ENCODE measurements at places on chromosomes 3 and 15.

DNA sequence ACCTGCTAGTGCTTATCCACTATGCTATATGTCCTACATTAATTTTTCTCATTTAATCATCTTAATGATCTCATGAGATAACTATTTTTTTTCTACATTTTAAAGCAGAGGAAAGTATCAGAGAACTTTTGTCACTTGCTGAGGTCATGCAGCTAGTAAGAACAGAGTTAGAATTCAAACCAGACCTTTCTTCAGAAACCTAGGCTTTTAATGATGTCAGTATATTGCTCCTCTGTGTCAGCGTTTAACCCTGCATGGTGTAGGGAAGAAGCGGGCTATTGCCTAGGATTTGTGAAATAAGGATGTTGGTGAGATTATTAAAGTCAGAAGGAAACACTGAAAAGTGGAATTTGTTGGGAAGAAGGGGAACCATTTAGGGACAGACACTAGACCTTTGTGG is 121.2 kb downstream of the AKAP13 start:
- DNase-seq = no peak

DNA sequence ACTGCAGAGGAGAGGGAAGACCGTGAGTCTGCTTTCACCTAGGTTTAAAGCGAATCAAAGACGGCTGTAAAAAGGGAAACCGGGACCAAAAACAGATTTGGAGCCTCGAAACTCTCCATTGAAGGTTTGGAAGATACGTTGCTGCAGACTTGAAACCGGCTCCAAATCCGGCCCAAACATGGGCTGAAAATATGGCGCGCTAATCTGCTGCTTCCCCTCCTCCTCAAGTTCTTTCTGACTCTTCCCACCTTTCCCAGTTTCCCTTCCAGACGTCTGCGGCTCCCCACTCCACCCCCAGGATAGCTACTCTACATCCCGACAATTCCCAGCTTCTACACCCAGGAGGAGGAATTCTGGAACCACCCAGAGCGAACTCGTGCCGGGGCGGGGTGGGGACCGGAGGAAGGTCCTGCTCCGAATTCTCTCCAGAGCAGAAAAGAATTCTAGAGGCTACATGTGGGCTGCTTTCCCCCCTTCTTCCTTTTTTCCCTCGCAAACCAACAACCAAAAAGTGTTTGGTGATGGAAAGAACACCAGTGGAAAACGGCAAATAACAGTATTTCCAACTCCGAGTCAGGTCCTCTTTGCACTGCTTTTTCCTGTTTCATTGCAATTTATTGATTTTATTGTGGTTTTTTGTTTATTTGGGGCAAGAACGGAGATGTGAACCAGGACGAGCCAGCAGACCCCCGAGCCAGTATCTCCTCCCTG is 8.5 kb downstream of the EOMES start:
- no peak for DNase-seq

GRCh38 chr3:152874896-152875749 is 40.2 kb downstream of the P2RY1 start:
- DNase-seq = no peak

- no peak for DNase-seq
Measured at GRCh38 chr15:94256511-94256910, 25.1 kb downstream of the MCTP2 start.

DNA sequence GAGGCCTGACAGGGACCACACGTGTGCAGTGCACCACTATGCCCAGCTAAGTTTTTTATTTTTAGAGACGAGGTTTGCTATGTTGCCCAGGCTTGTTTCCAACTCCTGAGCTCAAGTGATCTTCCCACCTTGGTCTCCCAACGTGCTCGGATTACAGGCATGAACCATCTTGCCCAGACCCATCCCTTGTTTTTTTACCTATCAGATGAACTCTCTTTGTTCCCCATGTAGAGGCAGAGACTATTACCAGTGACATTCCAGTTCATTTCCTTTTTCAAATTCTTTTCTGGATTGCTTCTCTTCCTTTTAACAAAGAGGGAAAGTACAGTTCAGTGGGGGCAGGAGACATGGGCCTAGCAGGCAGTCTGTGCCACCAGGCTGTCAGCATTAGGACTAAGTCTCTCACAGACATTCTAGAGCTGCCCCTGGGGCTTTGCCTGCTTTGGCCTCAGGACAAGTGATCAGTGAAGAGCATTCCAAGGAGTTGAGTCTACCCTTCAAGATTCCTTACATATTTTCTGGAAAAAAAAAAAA is 103.5 kb upstream of the SLC7A14 start:
- DNase-seq = no peak

GRCh38 chr3:145704020-145704419 is 457.0 kb downstream of the PLOD2 start:
- DNase-seq = no peak

GRCh38 chr3:195066441-195066841 is 204.5 kb downstream of the XXYLT1 start:
- DNase-seq = no peak

- no peak for DNase-seq
Measured at GRCh38 chr3:62404321-62404720, 31.0 kb upstream of the FEZF2 start.

GRCh38 chr3:151283907-151284461 is 5.6 kb upstream of the P2RY14 start:
- no peak for DNase-seq

- DNase-seq = no peak
Measured at GRCh38 chr3:132210476-132211346, 106.5 kb upstream of the ACP3 start.

- DNase-seq = peak; percentile 67
Measured at GRCh38 chr3:71955240-71956068, 170.5 kb upstream of the PROK2 start.

DNA sequence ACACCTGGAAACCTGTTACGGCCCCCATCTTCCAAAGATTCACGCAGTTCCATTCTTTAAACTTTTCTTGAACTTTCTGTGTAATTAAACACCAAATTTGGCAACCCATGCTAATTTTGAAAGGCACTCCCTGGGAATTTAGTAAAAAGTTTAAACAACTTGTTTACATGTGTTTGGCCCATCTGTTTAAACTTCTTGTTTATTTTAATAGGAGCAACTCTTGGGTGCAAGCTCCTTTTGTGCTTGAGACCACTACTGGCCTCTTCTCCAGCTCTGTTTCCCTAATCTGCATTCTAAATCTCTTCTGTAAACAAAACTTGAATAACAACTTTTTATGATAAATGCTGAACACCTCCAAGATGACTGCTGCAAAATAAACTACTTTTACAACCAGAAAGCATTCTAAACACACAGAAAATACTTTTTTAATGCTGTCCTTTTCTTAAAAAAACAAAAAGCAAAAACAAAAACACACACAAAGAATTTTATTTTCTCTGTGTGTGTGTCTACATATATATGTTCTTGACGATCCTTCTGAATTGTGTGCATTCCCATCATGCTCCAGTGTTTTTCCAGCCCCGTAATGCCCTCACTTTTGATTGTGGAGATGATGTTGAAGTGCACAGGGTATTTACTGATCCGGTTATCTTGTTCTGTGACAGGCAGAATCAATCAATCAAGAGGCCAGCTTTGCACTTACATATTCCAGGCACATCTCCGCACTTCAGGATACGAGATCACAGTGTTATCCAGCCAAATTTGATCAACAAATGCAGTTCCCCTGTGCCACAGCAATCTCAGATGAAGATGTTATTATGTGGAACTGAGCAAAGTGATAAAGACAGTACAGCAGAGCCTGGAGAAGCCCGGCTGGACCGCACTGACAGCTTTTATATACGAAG is 416.9 kb downstream of the FOXP1 start:
- DNase-seq = peak; percentile 44

DNA sequence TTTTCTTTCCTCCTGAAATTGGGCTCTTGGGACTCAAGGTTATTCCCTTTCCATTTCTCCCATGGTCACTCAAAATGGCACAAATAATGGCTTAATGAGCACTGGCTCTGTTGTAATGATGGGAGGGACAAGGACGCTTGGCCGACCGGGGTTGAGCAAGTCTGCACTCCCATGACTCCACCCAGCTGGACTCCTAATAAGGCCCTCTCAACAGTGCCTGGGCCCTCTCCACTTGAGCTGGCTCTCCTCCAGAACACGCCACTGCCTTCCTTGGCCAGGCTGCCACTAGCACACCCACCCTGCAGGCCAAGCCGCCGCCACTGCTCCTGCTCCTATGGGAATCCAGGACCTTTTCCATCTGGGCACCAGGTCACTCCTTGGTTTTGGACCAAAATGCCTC is 42.3 kb downstream of the ADCY5 start:
- DNase-seq = no peak

DNA sequence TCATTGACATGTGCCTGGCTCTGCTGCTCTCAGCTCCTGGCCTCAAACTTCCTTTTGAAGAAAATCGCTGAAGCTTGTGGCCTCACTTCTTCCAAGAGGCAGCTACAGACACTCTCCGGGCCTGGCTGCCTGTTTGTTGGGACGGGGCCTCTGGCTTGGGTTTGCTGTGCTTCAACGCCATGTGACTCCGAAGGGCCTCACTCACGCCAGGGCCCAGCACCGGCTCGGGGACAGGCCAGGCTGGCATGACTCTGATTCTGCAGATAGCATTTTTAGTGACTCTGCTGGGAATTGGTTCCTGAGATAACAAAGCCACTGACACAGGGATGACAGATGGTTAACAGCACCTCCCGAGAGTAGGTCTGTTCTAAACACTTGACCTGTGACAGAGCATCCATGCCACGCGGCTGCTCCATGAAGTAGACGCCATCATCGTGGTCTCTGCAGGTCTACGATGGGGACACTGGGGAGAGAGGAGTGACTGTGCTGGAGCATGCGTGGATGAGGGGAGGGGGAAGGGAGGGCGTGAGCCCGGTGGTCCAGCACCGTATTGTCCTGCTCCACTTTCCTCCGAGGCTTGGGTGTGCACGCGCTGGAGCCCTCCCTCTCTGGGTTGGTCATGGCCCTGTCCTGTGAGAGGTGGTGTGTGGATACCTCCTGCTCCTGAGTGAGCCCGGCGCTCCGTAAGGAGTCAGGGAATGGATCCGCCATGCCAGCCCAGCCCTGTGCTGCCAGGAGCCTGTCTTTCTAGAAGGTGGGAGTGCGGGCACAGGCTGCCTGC is 133.6 kb downstream of the TJP1 start:
- no peak for DNase-seq

DNA sequence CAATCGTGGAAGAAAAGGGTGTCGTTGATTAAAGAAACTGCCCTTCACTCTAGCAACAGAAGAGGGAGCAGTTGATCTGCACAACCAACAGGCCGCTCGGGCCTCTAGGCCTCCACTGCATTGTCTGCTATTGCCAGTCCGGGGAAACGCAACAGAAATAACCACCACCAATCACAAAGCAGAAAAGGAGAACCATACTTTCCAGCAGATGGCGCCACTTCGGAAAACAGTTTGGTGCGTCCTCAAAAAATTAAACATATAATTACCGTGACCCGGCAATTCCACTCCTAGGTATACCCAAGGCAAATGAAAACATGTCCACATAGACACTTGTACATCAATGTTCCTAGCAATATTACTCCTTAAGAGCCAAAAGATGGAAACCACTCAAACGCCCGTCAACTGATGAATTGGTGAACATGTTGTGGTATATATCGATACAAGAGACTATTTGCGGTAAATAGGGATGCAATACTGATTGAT is 154.1 kb downstream of the TJP1 start:
- no peak for DNase-seq

- no peak for DNase-seq
Measured at GRCh38 chr3:28286595-28286994, 45.2 kb downstream of the CMC1 start.

GRCh38 chr3:150936693-150937092 is 31.5 kb upstream of the MINDY4B start:
- no peak for DNase-seq
